ENCODE measurements at places on chromosomes 5 and 9.

DNA sequence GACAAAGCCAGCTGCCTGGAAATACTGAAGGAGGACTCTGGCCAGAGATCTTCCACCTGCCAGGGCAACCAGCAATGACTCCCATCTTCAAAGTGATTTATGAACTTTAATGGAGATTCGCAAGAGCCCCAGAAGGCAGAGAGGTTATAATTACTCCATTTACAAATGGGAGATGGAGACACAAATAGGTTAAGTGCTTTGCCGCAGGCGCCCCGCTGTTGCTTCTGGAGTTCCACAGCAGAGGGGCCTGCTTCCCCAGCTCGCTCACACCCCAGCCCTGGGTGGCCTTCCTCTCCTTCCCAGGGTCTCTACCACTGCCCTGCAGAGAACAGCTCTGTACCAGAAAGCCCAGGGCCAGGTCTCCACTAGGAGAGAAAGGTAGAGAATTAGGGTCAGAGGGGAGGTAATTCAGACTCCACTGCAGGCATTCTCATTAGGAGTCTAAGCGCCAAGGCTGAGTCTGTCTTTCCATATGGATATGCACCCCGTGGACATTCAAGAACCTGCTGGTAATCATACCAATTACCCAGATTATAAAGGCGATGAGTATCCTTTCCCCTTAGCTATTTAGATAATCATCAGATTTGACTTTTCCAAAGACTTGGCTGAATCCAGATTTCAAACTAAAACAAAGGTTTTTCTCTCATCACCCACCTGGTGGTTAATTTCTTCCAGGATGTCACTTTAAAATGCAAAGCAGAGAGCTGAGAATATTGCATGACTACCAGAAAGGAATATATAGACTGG, 157.6 kb upstream of the TUT7 start:
- peak; percentile 42 for DNase-seq

- no peak for DNase-seq
These were observed 48.6 kb upstream of the SLCO6A1 start for GRCh38 chr5:102547141-102548035.

- no peak for DNase-seq
These were observed 199.7 kb downstream of the HSPA4 start for GRCh38 chr5:133251296-133252132.

DNA sequence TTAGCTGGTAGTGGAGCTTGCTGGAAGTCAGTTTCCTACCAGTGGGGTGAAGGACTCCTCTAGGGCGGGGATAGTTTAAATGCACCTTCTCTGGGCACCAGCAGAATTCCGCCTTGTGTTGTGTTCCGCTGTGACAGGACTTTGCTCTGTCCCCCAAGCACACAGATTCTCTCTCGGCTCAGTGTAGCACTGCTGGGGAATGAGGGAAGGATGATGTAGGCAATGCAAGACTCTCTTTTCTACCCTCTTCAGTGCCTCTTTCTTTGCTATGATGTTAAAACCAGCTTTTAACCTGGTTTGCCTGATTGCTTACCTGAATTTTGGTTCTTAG, 155.2 kb upstream of the SH3GL2 start:
- DNase-seq = no peak

DNA sequence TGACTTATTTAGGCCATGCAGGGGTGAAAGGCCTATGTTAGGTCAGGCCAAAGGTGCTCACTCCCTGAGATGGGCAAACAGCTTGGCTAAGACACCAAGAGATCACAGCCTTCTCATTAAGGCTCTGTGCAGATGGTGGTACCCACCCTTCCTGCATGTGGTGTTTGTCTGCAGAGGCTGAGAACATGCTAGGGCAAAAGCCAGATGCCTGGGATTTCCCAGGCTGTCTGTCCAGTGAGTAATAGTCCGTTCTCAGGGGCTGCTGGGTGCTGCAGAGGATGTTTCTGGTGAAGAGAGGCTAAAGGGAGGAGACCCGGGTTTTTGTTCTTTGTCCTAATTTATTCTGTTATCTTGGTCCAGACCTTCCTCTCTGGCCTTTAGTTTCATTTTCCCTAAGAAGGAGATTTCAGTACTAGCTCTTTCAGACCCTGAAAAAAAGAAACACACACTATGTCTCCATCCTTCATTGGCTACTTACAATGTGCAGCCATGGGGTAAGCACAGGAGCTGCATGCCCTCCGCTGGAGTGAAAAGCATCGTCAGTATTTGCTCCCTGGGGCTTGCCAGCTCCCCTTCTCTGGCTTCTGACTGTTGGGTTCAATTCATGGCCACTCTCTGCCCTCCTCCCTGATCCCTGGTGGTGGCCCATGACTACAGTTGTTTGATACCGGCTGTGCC, 23.4 kb upstream of the GLRA1 start:
- DNase-seq = no peak

GRCh38 chr5:76804266-76804665, 14.6 kb upstream of the F2RL1 start:
- DNase-seq = no peak

- no peak for DNase-seq
These were observed 361.8 kb upstream of the ACTBL2 start for GRCh38 chr5:57844410-57844809.

DNA sequence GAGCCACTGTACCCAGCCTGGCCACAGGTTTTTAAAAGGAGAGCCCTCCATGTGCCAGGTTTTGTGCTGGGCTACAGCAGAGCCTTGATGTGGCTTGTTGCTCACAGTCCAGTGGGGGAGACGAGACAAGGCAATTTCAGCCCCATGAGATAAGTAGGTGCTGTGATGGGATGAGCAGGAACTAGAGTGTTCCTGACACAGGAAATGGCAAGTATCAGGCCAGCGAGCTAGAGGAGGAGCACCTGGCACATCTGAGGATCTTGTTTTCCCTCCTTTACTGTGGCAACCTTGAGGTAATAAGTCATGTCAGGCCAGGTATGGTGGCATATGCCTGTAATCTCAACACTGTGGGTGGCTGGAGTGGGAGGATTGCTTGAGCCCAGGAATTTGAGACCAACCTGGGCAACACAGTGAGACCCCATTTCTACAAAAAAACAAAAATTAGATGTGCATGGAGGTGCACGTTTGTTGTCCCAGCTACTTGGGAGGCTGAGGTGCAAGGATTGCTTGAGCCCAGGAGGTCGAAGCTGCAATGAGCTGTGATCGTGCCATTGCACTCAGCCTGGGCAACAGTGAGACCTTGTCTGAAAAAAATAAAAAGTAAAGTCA, 3.8 kb upstream of the ZDHHC12 start:
- DNase-seq = no peak

DNA sequence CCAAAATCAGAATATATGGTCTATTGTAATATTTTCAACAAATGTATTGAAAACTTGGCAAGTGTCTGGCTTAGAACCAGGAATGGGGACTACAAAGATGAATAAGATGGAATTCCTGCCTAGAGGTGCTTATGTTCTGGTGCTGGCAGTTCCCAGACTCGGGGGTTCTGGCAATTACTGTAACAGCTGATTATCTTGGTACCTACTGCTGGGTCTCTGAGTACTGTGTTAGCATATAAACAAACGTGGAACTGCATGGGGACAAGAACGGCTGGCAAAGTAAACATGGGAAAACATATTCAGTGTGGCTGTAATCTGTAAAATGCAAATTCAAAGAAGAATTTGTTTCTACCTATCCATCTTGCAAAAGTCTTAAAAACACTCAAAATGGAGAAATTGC, 89.9 kb downstream of the SLC24A2 start:
- no peak for DNase-seq

GRCh38 chr9:32596096-32596865, 23.3 kb upstream of the NDUFB6 start:
- no peak for DNase-seq

DNA sequence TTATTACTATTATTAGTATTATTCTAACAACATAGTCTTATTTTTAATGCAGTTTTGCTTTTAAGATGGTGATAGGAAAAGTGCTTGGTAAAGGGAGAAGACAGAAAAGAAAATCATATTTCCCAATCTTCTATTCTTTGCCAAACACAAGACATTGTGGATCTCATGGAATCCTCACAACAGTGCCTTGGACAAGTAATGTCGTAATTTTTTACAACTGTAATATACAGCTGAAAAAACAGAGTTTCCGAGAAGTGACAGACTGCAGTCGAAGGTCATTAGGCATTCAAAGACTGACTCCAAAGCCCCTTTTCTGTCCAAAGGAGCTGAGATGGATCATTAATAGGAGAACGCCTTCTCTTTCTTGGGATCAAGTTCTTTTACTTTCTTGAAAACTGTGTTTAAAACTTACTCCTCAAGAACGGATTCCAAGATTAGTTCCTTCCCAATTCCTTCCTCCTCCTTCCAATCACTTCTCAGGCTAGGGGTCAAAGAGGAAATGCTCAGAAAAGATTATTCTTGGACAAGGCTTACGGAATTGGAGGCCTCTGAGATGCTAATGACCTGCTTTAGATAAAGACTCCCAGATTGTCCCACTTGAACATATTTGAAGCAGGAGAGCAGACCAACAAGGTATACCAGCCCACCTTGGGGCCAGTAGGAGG, 24.3 kb upstream of the TRIM32 start:
- DNase-seq = no peak

GRCh38 chr9:72575666-72576065, 54.3 kb downstream of the TMC1 start:
- DNase-seq = no peak

GRCh38 chr9:19423163-19423562, 14.4 kb downstream of the ACER2 start:
- DNase-seq = no peak

DNA sequence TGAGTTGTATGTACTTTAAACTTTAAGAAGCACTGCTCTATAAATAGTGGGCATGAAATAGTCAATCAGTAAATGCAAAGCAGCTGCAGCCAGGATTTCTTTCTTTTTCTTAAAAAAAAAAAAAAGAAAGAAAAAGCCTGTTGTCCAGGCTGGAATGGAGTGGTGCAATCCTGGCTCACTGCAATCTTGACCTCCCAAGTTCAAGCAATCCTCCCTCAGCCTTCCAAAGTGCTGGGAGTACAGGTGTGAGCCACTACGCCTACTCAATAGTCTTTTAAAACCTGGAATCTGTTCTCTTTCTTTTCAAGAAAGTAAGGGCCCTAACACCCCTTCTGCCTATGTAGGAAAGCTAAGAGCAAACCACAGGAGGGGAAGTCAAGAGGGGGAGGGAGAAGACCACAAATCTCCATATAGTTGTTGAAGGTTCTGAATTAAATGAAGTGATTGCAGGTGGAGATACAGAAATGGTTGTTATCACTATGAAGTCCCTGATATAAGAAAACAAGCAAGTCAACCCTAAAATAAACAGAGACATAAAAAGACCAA, 20.6 kb upstream of the TPD52L3 start:
- no peak for DNase-seq

DNA sequence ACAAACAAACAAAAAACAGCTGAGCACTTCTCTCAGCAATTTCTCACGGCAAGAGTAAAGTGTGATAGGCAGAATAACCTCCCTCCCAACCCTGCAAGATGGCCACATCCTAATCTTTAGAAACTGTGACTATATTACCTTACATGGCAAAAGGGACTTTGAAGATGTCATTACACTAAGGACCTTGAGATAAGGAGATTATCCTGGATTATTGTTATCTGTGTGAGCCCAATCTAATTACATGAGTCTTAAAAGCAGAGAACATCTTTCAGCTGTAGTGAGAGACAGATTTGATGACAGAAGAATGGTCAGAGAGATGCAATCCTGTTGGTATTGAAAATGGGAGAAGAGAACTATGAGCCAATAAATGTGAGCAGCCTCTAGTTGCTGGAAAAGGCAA, 347.9 kb downstream of the CDH9 start:
- no peak for DNase-seq

GRCh38 chr5:153636670-153637451, 146.4 kb downstream of the GRIA1 start:
- DNase-seq = peak; percentile 2

GRCh38 chr5:103394676-103395075, 136.1 kb downstream of the MACIR start:
- no peak for DNase-seq

GRCh38 chr5:133265720-133266526, 214.1 kb downstream of the HSPA4 start:
- no peak for DNase-seq

- DNase-seq = no peak
These were observed 67.4 kb upstream of the ZNF618 start for GRCh38 chr9:113808391-113809358.

GRCh38 chr5:33774341-33774740, 117.4 kb downstream of the ADAMTS12 start:
- no peak for DNase-seq

GRCh38 chr5:11384441-11385250, 519.6 kb downstream of the CTNND2 start:
- peak; percentile 81 for DNase-seq

DNA sequence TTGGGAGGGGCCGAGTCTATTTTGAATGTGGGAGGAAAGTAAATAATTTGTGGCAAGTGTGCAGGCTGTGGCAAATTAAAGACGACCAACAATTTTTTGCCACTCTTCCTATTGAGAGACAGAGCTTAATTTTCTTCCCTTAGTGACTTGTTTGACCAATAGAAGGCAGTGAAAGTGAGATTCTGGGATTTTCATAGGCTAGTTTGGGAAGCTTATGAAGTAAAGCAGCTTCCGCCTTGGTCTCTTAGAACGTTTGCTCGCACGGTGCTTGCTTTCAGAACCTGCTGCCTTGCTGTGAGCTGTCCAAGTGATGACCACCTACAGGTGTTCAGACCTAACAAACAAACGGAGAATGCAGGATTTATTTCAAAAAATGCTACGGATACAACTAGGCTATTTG, 6.7 kb upstream of the OR1N2 start:
- DNase-seq = no peak

- peak; percentile 29 for DNase-seq
These were observed 522.7 kb downstream of the HTR1A start for GRCh38 chr5:63439537-63439936.

DNA sequence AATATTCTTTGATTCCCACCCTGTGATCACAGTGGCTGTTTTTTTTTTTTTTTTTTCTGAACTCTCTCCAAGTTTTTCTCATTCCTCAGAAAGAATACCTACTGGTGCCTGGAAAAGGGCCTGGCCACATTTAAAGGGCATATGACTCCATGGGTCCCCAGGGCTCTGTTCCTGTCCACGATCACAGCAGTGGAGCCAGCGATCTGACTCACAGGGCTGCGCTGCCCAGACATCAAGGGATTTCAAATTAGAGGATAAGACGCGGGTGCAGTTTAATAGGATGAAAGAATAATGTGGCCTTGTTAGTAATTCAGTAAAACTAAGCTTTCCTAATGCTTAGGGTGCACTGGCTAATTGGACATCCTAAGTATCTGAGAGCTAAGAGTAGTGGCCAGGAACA, 175.1 kb upstream of the MSX2 start:
- no peak for DNase-seq

GRCh38 chr9:13023498-13023897, 248.7 kb downstream of the LURAP1L start:
- no peak for DNase-seq

- no peak for DNase-seq
These were observed 96.0 kb downstream of the AK8 start for GRCh38 chr9:132782037-132782436.

All from NCI-H1417 (cell line).